ENCODE measurements at places on chromosomes 6 and 20.

DNA sequence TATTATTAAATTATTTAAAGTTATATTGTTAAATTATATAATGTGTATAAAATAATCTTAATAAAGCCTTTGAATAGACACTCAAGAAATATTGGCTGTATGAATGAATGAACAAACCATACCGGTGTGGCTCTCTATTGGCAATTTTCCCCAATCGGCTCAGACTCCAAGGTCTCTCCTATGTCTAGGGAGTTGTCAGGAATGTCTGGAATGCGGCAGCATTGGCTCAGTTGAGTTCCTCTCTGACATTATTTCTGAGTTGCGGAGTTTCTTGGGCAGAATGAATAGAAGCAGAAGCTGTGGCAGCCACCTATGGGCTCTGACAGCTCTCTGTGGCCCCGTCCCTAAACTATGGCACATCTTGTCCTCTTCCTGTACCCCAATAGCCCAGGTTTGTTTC lies 111.0 kb downstream of the SOBP start:
- DNase-seq, result no peak

GRCh38 chr20:20360464-20360863 lies 7.4 kb upstream of the INSM1 start:
- no peak for DNase-seq

- no peak for DNase-seq
Measured at GRCh38 chr6:170345662-170346061, 39.1 kb downstream of the FAM120B start.

DNA sequence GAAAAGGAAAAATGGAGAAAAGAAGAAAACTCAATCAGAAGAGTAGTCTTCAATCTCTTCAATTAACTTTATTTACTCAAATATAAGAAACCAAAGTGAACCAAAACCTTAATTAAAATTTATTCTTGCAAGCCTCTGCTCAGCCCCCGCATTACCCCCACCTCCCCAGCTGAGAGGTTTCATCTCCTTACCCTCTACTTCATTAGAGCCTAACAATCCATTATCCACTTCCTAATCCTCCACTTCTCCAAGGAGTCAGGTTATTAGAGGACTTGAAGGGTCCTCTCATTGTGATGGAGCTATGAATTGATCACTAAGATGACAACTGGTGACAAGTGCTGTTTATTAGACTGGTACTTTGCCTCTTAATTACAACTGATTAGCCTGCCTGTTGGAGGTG lies 956.5 kb downstream of the TFAP2A start:
- no peak for DNase-seq

GRCh38 chr6:111793711-111794111 lies 79.5 kb downstream of the FYN start:
- DNase-seq, result no peak

DNA sequence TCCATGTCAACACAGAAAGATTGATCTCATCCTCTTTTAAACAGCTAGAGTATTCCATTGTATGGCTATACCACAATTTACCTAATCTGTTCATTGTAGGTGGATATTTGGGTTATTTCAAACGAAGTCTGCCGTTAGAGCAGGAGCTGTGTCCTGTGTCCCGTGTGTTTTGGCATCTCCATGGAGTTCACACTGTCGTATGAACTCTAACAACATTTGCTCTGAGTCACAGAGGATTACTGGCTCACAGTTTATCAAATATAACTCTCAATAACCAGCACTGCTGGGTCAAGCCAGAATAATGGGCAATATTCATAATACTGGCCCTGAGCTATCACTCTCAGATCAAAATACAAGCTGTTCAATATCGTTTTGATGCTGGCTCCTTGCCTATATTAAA lies 16.4 kb downstream of the TRAM2 start:
- no peak for DNase-seq

Measured in KG1 (cell line).